ENCODE measurements at places on chromosomes 7 and 10.
A peak's percentile ranks its signal among the peaks of the same experiment; 100 is the strongest.

DNA sequence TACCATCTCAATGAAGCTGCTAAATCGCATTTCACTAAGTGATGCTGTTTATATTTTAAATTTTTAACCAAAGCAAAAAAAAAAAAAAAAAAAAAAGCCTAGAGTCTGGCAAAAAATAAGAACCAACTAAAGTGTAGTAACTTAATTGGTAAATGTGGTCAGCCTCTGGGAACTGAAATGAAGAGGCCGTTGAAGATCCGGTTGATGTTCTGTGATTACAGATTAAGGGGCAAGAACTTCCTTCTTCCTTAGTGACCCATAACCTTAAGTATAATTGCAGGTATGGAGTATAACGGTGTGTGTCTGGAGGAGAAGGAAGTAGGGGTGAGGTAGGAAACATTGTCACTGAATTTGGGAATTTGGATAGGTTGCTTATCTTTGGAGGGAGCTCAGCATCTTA, 7.7 kb upstream of the SRGN start:
- no peak for DNase-seq

- no peak for DNase-seq
Observed at GRCh38 chr7:70298780-70299471, 700.7 kb downstream of the AUTS2 start.

DNA sequence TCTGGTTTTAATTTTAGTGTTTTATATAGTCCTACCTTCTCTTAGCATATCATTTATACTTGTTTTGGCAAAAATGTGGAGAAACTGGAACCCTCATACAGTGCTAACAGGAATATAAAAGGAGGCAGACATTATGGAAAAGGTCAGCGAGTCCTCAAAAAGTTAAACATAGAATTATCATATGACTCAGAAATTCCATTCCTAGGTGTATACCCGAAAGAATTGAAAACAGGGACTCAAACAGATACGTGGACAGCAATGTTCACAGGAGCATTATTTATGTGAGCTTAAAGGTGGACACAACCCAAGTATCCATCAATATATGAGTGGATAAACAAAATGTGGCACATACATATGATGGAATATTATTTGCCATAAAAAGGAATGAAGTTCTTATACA, 51.5 kb downstream of the VAX1 start:
- no peak for DNase-seq

DNA sequence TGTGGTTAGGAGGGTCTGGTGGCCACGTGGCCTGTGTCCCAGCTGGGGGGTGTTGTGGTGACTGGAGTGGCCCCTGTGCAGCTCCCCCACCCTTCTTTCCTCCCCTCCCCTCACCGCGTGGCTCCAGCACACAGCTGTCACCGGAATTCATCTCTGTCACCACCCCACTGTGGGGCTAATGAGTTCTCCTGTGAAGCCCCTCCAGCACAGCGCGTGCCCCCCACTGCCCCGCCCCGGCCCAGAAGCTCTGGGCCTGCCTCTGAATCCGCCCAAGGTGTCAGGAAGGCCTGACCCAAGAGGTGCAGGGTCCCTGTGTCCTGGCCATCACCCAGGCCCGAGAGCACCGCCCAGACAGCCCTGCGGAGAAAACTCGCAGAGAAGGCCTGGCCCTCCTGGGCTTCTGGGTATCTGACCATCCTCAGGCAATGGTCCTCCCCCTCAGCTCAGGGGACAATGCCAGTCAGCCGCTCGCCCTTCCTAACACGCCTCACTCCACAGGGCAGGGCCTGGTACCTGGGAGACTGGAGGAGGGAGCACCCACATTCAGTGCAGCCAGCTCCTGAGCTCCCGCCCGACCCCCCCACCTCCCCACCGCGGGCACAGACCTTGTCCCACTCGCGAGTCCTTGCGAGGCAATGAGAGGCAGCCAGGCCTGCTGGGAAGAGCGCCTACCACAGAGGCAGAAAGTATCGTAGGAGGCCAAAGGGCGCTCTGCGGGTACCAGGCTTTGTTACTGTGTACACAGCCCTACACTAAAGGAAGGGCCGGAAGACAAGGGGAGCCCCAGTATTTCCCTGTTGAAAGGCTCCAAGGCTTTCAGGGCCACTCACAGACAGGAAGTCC, 38.2 kb downstream of the GBX1 start:
- no peak for DNase-seq

DNA sequence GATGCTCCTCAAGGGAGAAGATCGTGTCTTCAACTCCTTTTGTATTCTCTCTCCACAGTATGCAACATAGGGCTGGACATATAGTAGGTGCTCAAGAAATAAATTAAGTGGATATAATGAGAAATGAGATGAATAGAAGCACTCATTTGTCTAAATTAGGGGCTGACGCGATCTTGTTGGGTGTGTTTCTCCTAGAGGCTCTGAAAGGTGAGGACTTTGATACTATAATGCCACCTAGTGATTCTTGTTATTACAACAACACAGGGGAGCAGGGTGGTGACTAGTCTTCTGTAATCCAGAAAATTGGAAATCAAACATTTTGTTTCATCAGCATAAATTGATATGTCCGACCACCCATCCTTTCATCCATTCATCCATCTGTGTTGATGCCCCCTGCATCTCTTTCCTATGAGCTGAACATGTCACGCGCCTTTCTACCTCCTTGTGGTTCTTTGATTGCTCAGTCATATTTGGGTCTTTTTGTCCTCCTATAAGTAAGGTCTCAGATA, 3.5 kb upstream of the CFAP58 start:
- DNase-seq, result peak; percentile 72

DNA sequence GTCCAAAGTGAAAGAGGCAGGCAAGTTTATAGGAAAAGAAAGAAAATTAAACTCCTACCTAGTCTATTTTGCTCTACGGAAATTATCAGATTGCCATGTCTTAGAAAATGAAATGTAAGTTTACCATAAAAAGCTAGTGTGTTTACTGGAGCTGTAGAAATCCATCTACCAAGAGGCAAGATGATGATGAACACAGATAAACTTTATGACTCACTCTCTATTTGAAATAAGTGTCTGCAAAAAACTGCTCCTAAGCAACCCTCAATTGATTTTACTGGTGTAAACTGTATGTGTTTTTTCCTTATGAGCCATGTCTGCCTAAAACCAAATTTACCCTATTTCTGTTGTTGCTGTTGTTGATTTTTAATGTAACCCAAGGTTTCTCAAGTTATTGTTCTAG, 73.8 kb upstream of the TMEM106B start:
- no peak for DNase-seq

GRCh38 chr7:140625908-140626868, 14.4 kb downstream of the DENND2A start:
- no peak for DNase-seq

DNA sequence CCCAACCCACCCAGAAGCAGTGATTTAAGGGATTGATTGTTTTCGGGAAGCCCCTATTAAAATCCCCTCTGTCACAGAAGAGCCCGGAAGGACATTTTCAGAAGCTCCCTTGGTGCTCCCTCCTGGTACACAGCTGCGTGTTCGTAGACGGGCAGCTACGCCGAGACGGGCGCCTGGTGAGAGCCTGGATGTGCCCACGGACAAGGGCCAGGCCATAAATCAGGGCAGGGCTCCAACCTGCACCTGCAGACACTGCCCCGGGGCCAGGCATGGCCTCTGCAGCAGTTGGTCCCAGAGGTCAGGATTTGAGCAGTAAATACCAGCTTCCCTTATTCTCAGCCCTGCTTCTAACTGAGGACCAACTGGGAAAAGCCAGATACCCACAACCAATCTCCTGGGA, 106.8 kb downstream of the PAXIP1 start:
- no peak for DNase-seq
